ENCODE measurements at places on chromosomes 1 and 21.

DNA sequence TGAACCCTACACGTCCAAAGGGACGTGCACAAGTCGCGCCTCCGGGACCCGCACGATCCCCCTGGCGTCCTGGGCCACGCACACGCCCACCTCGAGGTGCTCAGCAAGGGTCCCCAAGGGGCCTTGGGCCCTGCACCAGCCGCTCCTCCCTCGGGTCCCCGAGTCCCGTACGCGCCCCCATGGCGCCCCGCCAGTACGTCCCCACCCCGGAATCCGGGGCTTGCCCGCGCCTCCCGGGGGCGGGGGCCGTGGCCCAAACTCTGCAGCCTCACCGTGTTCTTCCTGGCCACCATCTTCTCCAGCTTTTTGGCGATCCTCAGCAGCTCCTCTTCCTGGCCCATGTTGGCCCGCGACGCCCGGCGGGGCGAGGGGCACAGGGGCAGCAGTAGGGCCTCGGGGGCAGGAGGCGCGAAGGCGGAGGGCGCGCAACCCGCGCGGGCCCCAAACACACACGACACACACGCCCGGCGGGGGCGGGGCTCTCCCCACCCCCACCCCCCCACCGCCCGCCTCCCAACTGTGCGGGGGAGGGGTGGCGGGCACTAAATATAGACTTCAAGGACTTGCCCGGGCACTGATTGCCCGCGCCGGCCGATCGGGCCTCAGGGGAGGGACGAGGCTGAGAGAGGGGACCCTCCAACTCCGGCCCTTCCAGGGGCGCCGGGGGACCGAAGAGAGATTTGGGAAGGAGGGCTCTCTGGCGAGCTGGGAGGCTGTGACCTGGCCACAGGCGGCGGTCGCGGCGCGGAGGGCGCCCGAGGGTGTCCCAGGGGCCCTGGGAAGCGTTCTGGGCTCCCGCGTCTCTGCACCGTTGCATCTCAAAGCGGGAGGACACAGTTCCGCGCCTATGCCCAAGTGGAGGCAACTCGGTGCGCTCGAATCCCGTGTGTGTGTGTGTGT, at the start of gene TCEA3:
Gene TCEA3 (minus strand): TSS at position 456 of the 900 bp plus-strand sequence. CDS start 115 bp downstream, at position 341.
- peak; percentile 21 for DNase-seq

- DNase-seq = no peak
These were observed 18.9 kb downstream of the HTR1D start for GRCh38 chr1:23198373-23198772.

GRCh38 chr1:92945748-92946270, 15.5 kb downstream of the DIPK1A start:
- DNase-seq = no peak

DNA sequence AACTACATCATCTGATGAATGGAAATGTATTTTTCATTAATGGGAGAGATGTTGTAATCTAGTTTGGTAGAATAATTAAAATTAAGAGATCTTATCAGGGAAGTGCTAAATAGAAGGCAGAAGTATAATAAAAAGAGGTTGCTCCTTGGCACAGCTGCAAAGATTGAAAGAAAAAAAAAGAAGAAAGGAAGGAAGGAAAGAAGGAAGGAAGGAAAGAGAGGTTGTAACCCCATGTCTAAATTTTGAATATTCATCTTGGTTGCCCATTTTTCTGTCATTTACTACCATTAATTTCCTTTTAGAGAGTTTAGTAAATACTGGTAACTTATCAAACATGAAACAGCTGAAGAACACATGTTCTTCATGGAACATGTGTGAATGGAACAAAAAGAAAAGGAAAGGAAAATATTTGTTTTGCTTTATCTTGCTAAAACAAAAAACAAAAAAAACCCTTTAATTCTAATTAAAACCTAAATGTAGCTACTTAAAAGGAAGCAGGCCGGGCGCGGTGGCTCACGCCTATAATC, 10.5 kb upstream of the MDM4 start:
- no peak for DNase-seq

DNA sequence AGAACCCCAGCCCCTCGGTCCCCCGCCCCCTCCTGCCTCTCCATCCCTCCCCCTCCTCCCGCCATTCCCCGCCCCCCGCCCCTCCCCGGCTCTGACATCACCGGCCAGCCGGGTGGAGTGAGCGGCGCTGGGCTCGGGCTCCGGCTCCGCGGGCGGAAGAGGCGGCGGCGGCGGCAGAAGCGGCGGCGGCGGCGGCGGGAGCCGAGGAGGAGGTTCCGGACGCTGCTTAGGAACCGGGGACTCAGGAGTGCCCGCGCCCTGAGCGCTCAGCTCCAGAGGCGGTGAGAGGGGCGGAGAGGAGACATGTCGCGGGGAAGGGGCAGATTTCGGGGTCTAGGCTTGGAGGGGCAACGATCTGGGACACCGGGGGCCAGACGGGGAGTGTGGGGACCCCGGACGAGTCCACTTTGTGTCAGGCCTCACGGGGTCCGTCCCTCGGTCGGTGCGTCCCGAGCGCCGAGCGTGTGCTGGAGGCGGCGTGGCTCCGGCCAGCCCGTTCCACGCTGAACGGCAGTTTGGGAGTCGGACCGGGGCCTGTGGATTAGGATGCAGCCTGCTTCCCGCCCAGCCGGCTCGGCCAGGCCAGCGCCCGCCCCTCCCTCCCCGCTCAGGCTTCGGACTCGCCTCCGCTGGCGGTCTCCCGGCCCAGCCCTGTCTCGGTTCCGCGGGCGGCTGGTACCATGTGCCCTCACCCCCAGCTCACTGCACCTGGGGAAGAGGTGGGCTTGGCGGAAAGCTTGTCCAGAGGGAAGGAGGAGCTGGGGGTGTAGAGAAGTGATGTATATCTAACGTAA, at the start of gene PEA15:
Gene PEA15 (plus strand): TSS at position 143 of the 794 bp plus-strand sequence. CDS start 6,161 bp downstream, outside the sequence.
- peak; percentile 19 for DNase-seq

- DNase-seq = no peak
These were observed 673.1 kb downstream of the SMYD3 start for GRCh38 chr1:245834002-245834401.

DNA sequence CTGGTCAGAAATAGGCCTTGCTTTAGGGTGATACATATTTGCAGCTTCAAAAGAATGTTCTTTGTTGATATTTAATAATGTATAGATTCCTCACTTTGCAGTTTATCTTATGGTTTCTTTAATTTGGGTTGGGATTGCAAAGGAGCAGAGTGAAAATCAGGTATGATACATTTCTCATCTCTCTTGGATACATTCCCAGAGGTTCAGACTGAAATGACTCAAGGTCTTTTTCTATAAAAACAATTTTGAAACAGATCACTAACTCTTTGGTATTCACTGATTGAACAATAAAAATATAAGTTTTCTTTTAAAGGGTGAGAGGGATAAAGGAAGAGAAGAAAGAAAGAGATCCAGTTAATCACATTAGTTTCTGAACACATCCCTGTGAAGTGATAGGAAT, 606.5 kb upstream of the CAMK1G start:
- no peak for DNase-seq

DNA sequence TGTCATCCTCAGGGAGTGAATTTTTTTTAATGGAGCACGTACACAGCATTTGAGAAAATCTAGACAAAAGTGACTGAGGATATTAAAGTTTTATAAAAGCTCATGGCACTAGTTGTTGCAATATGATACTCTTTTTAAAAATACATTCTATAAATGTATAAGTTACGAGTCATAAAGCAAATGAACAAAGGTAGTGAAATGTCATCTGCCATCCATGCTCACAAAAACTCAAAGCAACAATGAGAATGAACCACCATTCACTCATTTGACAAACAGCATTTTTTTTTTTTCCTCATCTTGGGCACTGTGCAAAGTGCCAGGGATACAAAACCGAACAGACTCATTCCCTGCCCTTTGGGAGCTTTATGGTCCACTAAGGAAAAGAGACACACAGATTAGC, 38.7 kb downstream of the GPR137B start:
- no peak for DNase-seq

GRCh38 chr1:65625528-65625927, 167.2 kb upstream of the PDE4B start:
- no peak for DNase-seq

DNA sequence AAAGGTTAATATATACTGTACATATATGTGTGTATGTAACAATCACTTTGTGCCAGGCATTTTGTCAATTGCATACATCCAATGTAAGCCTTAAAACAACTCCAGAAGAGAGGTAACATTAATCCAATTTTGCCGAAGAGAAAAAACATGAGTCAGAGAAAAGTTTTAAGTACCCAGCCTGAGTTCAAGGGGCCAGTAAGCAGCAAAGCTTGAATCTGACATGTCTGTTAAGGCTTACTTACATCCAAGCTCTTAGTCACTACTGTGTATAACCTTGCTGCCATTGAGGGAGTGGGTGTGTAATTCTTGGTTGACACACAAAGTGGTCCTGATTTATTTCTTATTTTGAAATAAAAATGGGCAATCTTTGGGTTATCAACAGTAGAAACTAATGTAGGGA, 360.4 kb upstream of the LYPLAL1 start:
- no peak for DNase-seq

DNA sequence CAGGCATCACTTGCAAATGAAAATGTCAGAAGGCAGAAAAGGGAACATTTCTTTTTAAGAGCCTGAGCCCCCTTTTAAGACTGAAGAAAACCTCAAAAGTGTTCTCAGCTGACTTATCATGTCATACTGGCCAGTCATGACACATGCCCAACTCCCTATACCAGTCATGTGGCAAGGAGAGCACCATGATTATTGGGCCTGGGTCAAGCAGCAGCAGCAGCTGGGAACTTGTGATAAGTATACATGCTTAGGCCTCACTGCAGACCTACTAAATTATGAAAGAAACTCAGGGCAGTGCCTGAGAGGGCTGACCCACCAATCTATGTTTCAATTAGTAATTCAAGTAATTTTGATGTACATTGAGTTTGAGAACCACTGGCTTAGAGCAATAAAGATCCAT, 8.6 kb downstream of the RO60 start:
- DNase-seq = no peak

GRCh38 chr1:11977625-11978024, 2.6 kb upstream of the MFN2 start:
- DNase-seq = no peak

DNA sequence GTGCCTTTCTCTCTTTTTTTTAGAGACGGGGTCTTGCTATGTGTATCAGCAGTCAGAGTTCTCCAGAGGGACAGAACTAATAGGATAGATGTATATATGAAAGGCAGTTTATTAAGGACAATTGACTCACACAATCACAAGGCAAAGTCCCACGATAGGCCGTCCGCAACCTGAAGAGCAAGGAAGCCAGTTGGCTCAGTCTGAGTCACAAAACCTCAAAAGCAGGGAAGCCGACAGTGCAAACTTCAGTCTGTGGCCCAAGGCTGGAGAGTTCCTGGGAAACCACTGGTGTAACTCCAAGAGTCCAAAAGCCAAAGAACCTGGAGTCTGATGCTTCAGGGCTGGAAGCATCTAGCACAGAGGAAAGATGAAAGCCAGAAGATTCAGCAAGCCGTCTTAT, 16.3 kb upstream of the H3-3A start:
- DNase-seq = no peak

- DNase-seq = no peak
These were observed 92.7 kb downstream of the TENT5C start for GRCh38 chr1:117698398-117699160.

GRCh38 chr1:241990040-241990439, 8.9 kb downstream of the MAP1LC3C start:
- DNase-seq = peak; percentile 16

DNA sequence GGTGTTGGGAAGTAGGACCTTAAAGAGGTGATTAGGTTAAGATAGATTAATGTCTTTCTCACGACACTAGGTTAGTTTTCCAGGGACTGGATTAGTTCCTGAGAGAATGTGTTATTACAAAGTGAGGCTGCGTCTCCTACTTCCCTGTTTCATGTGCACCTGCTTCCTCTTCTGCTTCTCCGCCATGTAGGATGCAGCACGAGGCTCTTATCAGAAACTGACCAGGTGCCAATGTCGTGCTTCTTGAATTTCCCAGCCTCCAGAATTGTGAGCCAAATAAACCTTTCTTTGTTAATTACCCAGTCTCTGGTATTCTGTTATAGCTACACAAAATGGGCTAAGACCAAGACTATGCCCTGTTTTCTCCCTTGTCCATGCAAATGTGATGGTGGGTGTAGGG, 152.2 kb upstream of the LMO4 start:
- no peak for DNase-seq

DNA sequence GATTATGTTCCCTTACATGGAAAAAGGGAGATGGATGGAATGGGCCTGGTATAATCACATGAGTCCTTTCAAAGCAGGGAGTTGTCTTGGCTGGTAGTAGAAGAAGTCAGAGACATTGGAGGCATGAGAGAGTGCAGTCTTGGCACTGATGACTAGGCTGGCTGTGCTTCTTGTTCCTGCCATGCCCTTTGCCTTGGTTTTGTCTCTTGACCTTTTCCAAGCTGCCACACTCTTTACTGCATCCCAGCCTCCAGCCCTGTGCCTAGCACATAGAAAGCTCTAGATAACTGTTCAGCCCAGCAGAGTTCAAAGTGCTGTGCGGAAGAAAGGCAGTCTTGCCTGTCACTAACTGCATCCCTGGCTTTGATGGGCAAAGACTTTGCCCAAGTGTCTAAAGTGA, 412.6 kb downstream of the PRDM2 start:
- DNase-seq = no peak

- no peak for DNase-seq
These were observed 2.5 kb downstream of the FNDC10 start for GRCh38 chr1:1597275-1597930.

GRCh38 chr1:24767351-24767750, 22.1 kb downstream of the CLIC4 start:
- DNase-seq = no peak

DNA sequence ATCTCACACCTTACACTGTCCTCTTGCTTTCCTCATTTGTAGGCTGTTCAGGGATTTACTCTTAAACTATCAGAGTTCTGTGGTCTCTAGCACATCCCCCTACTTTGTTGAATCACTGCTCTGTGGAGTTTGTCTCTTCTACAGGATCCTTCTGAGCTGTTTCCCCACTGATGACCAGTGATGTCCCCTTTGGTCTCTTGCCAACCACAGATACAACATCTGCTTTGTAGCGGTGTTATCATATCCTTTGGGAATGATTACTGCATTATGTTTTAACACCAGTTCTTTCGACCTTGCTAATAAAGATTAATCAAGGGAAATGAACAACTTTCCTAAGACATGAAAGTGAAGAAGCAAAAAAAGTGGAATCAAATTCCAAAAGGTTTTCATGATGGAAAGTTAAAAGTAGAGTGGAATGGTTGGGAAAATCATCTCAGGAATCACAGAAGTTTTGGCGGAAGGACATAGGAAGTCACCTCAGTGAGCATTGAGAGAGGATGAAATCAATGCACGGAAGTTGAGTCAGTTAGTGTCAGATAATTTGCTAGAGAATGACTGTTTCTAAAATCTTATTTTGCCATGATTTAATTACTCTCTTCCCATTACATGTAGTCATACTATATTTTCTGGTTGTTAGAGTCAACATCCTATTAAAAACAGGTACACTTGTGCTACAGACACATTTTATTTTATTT, 11.2 kb downstream of the OR10K2 start:
- DNase-seq = no peak

Data from DMS79 (cell line).